ENCODE measurements at places on chromosomes 12 and 14. TPM values are rescaled to one million over a fixed set of nuclear protein-coding genes. Genes with fewer than 3 reads are reported as not detected.

RHEBL1 gene
- total RNA-seq = 2.9 TPM

E2F7 gene
- total RNA-seq = 0.22 TPM

SIRT4 gene
- 6.3 TPM for total RNA-seq

IGFBP6 gene
- total RNA-seq = 14.3 TPM

CLEC9A gene
- 0.49 TPM for total RNA-seq

BCAT1 gene
- total RNA-seq = 36.8 TPM

GLTP gene
- total RNA-seq = 35.7 TPM

PLEKHG7 gene
- not detected for total RNA-seq

TAS2R7 gene
- total RNA-seq = 1.4 TPM

PIK3C2G gene
- total RNA-seq = 0.61 TPM

SLC38A4 gene
- not detected for total RNA-seq

PRICKLE1 gene
- total RNA-seq = 33.0 TPM

MGP gene
- total RNA-seq = 4.1 TPM

PLXNC1 gene
- total RNA-seq = 23.1 TPM

GALC gene
- 34.2 TPM for total RNA-seq

HOXC13 gene
- not detected for total RNA-seq

Measured in dorsolateral prefrontal cortex (tissue), 122 donors.